ENCODE measurements at places on chromosomes 5 and 9.
A peak's percentile ranks its signal among the peaks of the same experiment; 100 is the strongest.

DNA sequence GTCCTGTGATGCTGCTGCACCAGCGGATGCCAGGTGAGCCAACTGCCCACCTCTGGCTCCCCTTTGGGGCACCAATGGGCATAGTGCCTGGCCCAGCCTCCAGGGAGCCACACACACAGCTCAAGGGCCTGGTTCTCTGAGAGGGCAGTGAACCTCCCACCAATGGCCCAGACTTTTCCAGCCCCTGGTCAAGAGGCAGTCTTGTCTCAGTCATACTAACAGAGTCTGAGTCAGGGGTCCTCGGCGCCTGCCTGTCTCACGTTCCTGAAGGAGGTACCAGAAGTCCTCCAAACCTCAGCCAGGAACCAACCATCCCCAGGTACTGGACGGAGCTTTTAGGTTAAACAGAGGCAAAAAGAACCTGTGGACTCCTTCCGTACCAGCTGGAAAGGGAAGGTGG is 121.1 kb downstream of the C5orf15 start:
- DNase-seq: no peak

DNA sequence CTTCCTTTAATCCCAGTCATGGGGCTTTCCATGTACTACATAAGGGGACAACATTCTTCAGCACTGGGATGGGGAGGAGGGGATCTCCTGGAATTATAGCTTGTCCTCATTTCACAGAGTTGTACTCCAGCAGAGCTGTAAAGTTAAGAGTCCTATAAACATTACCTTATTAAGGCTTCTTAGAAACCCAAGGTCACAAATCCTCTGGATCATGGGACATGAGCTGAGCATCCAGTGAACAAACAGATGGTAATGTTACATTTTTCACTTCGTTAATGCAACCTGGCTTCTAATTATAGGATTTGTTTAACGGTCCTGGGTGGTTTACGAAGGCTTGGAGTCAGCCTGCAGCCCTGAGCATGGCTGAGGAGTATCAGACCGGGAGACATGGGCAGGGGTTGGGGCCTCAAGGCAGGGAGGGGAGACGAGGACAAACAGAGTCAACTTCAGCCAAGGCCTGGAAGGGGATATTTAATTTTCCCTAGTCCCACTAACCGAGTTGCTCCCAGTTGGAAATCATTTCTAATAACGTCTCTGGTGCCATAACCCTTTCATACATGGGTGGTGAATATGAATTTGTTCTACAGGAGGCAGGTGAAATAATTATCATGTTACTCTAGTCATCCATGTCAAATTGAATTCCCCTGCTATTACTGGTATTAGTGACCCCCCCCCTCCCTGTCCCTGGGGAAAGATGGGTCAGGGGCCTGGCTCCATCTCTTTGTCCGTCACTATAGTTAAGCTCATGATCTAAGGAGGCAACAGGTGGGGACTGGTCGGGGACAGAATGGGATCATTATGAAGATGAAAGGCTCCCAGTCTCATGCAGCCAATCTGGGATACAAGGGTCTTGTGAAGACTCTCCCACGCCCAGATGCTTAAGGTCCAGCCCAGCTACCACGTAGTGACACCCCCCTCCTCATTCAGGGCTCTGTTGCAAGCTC is 10.7 kb upstream of the IL17B start:
- no peak for DNase-seq

DNA sequence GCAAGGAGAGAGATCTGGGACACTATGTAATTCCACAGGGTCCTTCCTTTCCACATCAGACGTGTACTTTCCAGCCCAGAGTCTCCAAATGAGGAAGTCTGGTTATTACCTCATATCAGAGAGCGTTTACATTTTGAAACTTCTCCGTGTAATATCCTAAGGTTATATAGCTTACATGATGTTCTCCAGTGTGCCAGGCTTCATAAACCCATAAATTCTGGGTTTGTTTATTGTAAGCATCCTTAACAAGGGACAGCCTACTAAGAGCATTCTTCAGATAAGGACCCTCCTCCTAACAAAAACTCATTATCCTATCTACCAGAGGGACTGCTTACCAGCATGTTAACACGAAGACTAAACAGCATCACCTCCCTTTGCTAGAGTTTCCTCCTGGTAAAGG is 17.9 kb downstream of the SRFBP1 start:
- no peak for DNase-seq

- DNase-seq: no peak
Measured at GRCh38 chr9:136516191-136516654, 29.6 kb downstream of the NOTCH1 start.

DNA sequence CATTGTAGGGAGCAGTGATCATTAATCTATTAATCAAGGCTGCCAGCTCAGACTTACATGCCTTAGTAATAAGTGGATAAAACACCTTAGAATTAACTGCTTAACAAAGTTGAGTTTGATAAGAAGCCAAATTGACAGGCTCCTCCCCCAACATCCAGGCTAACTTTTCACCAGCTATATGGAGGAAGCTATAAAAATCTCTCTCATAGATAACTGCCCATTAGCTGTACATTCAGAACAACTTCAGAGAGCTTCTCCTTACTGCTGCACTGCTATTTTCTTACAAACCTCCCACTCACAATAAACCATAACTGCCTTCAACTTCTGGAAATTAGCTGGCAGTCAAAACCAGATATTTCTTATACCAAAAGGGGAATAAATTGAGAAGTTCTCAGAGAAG is 364.1 kb downstream of the PRELID2 start:
- no peak for DNase-seq

DNA sequence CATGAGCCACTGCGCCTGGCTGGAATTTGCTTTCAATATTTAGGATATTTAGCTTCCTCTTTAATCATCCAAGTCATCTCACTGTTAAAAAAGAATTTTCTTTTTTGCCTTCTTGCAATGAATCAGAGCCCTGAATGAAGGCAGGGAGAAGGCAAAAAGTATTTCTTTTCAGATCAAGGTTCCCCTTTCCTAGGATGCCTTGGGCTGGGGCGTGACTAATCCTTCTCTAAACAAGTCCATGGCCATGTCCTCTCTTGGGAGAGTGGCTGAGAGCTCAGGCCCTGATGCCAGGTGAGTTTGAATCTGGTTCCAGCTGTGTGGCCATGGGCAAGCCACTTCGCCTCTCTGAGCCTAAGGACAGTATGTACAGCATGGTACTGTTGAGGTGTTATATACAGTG is 84.8 kb upstream of the NEURL1B start:
- DNase-seq: peak; percentile 39

- DNase-seq: peak; percentile 24
Measured at GRCh38 chr9:121568343-121569265, 69.0 kb upstream of the GGTA1 start.

GRCh38 chr9:132517815-132518550 is 64.4 kb upstream of the BARHL1 start:
- DNase-seq: no peak

GRCh38 chr9:121598167-121598964 is 53.1 kb upstream of the DAB2IP start:
- DNase-seq: no peak

DNA sequence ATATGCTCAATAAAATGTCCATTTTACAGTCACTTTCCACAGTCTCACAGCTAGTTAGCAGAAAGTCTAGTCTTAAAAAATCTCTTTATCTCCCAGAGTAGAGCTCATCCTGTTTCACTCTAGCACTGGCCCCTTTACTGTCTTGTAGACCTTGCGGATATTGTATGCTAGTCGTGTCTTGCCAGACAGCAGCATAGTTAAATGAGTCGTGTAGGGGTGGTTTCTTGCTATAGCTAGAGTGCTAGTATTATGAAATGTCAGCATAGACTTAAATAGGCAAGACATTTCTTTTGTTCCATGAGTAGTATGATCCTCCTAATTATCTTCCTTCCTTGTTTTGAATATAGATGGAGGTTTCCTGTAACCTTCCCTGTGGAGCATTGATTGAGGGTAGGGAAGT is 77.4 kb downstream of the C7 start:
- DNase-seq: no peak

GRCh38 chr9:10252174-10252573 is 360.6 kb downstream of the PTPRD start:
- DNase-seq: no peak

DNA sequence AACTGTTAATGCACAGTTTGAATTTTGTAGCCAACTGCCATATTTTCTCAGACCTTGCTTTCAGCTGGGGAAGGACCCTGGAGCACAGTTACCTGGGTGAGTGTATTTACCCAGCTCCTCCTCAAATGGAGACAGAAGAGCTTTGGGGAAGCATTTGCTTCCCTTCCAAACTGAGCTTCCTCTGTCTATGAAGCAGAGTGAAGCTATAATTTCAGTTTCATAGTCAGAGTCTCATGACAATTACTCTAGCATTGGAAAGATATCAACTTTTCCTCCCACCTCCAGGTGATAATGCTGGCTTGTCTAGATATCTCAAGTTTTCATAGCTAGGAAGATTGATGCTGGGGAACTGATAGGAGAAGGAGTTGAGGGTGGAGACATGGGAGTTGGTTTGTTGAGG is 406.4 kb upstream of the CLINT1 start:
- DNase-seq: no peak

DNA sequence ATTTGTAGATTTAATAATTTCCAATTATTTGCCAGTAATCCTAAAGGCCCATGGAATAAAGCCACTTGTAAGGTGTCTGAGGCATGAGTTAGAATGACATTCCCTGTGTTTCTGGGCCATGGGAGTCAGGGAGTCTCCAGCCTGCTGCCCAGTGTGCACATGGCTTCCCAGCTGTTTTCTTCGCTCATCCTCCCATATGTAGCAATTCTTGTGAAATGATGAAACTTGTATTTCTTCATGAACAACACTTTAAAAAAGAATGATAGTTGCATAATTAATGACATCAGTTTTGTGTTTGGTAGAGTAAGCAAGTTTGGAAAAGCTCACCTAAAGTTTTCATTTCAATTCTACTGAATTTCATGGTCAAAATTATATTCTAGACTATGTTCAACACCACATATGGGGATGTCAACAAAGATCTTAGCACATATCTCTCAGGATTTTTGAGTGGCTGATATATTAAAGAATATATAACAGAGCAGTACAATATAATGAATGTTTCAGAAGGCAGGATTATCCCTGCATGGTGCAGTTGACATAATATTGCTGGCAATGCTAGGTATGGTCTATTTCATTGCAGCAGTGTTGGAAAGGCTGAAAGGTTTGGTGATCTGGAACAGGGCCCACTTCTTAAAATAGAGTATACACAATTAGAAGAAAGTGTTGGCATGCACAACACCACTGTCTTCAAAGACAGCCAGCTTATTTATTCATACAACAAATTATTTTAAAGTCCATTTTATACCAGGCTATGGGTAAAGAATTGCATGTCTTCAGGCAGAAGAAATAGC is 44.7 kb downstream of the GRIN3A start:
- peak; percentile 19 for DNase-seq

Measured in MCF 10A (cell line).